ENCODE measurements at places on chromosomes 2 and 18.
A peak's percentile ranks its signal among the peaks of the same experiment; 100 is the strongest.

GRCh38 chr2:132598536-132598935, 71.5 kb downstream of the LYPD1 start:
- no peak for DNase-seq

DNA sequence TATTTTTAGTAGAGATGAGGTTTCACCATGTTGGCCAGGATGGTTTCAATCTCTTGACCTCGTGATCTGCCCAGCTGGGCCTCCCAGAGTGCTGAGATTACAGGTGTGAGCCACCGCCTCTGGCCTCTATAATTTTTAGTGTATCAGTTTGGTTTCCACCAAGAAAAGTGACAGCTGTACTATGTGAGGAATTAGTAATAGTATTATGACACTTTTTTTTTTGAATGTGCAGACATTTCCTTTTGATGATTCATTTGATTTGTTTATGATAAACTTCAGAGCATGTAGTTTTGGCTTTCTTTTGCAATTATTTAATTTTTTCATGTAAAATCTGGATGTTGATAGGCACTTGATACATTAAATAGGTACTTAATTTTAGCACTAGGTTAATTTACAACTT, 61.5 kb downstream of the PTPN4 start:
- DNase-seq, result no peak

DNA sequence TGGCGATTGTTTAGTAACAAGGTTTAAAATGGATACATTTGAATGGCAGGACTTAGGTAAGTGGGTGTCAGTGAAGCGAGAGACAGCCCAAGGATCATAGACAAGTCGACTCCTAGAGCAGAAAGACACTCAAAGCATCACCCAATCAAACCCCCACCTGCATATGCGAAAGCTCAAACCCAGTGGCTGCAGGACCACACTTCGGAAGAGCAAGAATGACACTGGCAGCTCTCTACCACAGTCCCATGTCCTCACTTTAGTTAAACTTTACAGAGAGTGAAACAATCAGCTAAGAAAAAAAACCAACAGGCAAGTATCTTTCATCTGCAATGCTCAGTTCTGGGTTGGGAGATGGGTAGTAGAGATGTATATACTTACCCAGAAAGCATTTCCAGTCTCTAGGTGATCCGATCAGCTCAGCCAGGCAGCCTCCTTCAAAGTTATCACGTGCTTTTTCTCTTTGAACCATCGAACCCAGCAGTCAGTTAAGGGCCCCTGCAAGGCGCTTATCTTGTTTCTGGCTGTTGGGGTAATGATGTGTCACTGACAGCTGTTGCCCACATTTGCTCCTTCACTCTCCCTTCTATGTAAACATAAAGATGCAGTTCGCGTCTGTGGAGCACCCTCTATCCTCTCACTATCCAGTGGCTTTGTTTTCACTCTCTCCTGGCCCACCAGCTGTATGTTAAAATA, 357.5 kb upstream of the ID2 start:
- DNase-seq, result peak; percentile 25

DNA sequence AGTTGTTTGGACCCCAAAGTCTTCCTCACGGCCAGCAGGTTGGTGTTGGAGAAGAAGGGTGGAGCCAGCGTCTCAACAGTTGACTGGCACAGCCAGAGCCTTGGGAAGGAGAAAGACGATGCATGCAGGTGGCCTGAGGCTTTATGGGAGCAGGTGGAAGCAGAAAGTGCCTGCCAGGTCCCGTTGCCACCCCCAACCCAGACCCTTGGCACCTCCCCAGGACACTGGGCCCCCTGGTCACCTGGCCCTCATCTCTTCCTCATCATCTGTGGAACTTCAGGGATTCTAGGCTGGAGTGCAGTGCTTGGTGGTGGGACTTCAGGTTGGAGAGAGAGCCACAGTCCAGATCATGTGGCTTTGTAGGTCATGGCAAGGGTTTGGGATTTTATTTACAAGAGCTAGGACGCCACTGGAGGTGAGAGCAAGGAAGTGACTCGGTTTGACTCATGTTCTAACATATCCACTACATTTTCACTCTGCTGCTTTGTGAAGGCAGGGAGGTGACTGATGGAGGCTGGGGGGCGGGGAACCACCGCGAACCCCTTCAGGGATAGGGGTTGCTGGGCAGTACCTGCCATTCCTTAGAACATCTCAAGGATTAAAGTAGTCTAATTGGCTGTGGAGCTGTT, 62.5 kb upstream of the B3GNT7 start:
- no peak for DNase-seq

DNA sequence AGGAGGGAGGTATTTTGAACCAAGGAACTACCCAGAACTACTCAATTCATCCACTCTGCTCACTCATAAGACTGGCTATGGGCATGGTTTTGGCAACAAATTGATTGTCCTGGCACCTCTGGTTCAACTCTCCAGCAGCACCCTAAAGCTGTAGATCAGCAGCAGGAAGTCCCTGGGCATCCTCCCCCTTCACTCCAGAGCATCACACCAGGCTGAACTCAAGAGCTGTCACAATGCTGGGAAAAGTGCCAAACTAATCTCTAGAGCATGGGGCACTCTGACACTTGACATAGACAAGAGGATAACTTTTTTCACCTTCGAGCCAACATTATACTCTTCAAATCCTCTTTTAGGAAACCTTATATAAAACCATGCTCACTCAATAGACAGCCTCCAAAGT, 154.1 kb upstream of the RBBP8 start:
- DNase-seq, result no peak

- DNase-seq, result no peak
Measured at GRCh38 chr2:85281553-85281952, 46.2 kb downstream of the TGOLN2 start.

DNA sequence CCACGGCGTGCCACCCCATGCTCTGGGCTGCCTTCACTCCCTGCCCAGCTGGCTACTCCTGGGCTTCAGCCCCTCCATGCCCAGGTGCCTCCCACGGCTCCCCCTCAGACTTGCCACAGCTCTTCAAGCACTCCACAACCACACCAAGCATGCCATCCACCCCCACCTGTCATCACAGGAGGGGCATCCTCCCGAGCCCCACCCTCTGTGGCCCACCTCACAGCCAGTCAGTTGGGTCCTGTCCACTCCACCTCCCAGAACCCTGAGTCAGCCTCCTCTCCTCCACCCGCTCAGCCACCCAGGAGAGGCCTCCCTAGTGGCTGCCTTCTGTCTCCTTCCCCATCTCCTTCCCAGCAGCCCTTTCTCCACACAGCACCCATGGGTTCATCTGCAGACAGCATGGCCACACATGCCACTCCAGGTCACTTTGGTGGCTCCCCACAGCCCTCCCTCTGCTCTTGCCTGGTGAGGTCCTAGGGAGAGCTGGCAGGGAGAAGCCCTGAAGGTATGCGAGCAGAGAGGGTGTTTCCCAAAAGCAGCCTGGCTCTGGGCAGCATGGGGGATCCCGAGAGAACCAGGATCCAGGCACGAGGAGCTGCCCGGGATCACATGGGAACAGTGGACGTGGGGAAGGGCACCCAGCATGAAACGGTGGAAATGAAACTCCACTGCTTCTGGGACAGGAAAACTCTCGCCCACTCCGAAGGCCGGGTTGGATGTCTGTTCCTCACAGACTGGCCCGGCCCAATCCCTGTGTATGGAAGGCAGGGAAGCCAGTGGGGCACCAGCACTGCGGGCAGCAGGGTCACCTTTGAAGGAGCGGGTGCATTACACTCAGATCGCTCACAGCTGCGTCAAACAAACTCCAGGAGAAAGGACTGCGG, 2.7 kb downstream of the LIMS2 start:
- DNase-seq, result no peak

DNA sequence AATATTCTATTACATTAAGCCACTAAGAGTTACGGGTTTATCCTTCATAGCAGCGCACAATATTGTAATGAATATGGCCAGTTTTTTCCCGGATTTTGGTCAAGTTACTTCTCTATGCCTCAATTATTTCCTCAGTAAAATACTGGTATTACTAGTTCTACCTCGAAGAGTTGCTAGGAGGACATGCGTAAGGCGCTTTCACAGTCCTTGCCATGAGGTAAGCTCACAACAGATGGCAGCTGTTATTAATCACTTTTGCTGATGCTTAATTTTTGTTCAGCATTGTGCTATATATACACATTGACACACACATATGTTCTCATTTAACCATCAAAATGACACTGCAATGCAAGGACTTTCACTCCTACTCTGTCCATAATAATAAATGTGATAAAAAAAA, 101.5 kb downstream of the SCG2 start:
- no peak for DNase-seq

- DNase-seq, result no peak
Measured at GRCh38 chr18:77135339-77136075, 2.9 kb upstream of the MBP start.

- DNase-seq, result peak; percentile 43
Measured at GRCh38 chr18:21134895-21135294, 23.3 kb upstream of the ROCK1 start.

GRCh38 chr18:79354350-79354749, 41.4 kb upstream of the NFATC1 start:
- no peak for DNase-seq

DNA sequence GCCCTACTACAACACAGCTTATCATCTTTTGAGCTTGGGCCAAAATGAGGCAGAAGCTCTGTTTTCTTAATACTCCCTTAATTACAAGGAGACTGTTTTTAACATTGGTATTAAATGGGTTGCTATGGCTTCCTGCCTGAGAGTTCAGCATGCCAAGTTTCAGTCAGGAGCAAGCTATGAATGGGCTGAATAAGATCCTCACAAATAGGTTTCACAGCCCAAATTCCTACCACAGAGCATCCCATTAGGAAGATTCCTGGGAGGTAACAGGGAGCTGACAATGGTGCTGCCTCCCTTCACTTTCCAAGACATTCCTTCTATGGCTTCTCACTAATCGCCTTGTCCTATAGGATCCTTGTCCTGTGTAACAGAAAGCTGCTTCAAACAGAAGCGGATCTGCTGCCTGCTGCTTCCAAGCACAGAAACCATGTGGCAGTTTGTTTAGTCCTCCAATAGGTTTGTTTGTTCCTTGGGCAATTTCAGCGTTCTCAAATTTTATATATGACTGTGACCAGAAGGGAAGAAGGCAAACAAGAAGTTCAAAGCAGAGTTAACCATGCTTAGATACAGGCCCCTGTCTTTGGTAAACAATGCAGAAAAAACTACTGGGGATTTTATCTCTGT, 70.9 kb downstream of the NCKAP5 start:
- peak; percentile 25 for DNase-seq

DNA sequence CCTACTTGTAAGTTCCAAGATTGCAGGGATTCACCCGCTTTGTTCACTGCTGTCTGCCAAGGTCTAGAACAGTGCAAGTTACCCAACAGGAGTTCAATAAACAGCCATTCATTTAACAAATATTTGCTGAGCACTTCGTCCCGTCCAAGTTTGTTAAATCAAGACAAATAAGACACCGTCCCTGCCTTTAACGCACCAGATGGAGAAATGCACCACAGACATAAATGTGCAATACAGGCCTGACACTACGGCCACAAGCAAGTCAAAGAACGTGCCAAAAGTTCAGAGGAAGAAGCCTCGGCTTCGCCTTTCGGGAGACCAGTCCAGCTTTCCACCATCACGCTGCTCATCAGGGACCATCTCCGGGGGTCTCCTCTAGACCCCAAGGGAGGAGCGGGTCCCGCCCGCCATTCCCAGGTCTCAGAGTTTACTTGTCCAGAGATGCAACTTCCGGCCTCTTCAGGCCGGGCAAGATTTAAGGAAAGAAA, 429 bp downstream of the C2orf76 start:
- peak; percentile 11 for DNase-seq

- no peak for DNase-seq
Measured at GRCh38 chr18:6010921-6011320, 115.6 kb upstream of the TMEM200C start.

Measured in fibroblast of skin of abdomen (primary cell).